Stimulated activated CD8-positive, alpha-beta memory T cell treated with anti-CD3 and anti-CD28 coated beads, Interleukin-7, amount 100 ng/mL, for 1 hour (primary cell): ENCODE measurements at places on chromosomes 13 and 19.

DNA sequence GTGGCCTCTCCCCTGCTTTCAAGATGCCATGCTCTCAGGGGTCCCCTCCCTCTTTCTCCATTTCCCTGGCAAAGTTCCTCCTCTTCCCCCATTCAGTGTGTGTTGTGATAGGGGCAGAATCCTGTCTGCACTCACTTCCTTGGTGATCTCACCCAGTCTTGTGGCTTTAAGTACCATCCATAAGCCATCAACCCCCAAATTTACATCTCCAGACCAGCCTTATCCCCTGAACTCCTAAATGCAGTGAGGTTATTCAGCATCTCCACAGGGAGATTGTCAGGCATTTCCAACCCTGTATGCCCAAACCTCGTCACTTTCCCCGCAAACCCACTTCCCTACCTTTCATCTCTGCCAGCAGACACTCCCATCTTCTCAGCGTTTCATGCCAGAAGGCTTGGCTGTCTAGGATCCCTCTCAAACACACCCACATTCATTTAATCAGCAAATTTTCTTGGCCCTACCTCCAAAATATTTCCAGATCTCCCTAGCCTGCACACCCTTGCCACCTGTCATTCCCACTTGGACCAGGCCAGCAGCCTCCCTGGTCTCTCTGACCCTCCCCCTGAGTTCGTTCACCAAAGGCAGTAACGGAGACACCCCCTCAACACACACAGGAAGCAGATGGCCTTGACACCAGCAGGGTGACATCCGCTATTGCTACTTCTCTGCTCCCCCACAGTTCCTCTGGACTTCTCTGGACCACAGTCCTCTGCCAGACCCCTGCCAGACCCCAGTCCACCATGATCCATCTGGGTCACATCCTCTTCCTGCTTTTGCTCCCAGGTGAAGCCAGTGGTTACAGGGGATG lies at the start of gene HCST:
Gene HCST, plus strand, starts transcription at position 676 of the 808 bp plus-strand sequence. Its CDS starts 65 bp downstream, at position 741.
- no peak for DNase-seq

DNA sequence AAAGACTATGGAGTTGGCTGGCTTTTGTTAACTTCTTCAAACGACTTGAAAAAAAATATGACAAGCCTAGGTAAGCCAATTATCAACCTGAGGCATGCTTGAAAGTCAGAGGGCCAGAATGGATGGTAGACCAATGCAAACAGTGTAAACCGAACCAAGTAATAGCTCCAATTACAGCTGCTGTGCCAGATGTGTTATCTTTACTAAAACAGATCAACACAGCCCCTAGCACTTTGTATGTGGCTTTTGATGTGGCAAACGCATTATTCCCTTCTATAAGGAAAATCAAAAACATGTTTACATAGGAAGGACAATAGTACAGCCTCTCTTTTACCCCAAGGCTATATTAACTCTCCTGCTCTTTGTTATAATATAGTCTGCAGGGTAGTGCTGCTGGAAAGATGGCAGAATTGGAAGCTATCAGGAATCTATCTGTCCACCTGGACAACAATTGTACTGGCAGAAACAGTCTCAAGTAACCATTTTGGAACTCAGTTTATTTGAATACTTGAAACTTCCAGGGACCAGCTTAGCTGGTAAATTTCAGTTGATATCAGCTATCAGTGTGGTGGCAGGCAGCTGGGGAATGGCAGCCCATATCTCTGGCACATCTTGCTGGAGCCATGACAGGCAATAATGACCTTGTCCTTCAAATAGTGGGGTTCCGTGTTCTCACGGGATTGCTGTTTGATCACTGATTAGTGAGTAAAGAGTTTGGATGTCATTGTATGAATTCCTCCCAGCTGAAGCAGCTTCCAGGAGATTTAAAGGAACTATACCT lies 144.4 kb upstream of the WASF3 start:
- no peak for DNase-seq

DNA sequence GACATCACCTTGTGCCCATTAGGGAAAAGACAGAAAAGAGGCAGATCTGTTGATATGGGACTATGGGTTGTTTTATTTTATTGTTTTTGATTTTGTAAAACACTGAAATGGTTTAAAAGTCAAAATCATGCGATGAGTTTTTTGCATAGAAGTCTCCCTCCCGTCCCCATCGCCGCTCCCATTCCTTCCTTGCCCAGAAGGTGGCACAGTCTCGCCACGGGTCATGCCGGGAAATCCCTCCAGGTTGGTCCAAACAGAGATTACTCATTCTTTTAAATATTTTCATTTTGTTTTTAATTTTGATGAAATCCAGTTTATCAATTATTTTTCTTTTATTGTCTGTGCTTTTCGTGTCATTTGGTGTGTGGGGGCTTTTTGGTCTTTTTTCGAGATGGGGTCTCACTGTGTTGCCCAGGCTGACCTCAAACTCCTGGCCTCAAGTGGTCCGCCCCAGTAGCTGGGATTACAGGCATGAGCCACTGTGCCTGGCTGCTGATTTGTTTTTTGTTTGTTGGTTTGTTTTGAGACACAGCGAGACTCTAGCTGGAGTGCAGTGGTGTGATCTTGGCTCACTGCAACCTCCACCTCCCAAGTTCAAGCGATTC lies 9.2 kb downstream of the PGPEP1 start:
- DNase-seq: no peak

GRCh38 chr13:104740641-104741222 lies 1674.5 kb upstream of the SLC10A2 start:
- no peak for DNase-seq

DNA sequence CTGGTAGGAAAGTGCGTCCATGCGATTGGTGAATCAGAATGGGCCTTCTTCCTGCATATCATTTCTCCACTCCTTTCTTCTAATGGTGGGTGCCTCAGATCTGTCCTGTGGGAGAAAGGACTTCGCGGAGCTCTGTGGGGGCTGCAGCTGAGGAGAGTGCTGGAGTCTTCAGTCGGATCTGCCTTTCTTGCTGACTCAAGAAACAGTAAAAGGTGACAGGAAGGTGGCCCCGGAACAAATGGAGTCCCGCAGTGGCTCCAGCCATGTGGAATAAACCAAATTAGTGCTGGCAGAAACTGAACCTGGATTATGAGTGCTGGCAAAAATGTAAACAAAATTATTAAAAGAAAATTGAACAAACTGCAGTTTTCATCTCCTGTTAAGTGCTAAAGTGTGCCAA lies 15.1 kb upstream of the GAS6 start:
- no peak for DNase-seq

DNA sequence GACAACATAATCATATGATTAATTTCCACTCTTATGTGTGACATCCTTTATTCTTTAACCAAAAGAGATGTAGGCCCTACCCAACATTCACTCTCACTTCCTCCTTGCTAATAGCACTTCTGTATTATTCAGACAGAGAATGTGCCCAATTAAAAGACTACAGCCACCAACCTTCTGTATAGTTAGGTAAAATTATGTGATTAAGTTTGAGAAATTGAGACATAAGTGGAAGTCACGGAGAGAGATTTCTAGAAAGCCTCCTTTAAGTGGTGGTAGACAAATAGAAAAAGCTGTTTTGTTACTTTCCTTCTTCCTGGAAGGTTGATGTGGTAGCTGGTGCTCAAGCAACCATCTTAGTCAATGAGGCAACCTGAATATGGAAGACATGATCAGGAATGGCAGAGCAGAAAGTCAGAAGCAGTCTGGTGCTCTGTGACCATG lies 14.8 kb downstream of the EPSTI1 start:
- DNase-seq: no peak

GRCh38 chr19:49853852-49854377 lies 3.0 kb downstream of the PTOV1 start:
- DNase-seq: no peak

DNA sequence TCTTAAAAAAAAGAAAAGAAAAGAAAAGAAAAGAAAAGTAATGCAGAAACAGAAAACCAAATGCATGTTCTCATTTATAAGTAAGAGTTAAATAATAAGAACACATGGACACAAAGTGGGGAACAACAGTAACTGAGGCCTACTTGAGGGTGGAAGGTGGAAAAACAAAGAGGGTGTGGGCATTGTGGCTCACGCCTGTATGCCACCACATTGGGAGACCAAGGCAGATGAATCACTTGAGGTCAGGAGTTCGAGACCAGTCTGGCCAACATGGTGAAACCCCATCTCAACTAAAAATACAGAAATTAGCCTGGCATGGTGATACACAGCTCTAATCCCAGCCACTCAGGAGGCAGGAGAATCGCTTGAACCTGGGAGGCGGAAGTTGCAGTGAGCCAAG lies 8.1 kb downstream of the ZNF708 start:
- no peak for DNase-seq

DNA sequence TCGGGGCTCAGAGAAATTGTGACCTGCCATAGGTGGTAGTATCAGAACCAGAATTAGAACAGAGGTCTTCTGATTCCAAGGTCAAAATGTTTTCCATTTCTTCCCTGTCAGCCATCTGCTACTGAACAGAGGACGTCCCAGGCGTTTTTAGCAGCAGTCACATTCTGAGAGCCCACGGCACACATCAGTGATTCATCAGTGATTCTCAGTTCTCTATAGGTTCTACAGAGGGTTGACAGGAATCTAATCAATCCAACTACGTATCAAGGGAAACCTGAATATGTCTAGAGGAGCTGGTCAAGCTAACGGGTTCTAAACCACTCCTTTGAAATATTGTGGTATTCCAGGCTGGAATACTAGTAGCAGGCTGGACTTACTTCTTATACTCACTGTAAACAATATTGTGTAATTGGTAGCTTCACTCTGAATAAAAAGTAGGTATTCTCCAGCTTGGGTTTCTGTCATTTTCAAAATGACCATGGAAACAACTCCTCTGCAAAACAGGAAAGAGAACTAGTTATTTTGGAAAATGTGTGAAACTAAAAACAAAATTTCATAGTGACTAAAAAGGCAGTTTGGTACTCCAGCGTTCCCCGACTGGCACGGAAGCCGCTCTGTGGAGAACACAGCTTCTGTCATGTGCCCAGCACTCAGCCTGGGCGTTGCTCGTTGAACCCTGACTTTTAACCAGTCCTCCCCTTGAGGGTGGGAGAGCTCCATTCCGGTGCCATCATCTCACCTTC lies 43.2 kb downstream of the FLT3 start:
- no peak for DNase-seq

DNA sequence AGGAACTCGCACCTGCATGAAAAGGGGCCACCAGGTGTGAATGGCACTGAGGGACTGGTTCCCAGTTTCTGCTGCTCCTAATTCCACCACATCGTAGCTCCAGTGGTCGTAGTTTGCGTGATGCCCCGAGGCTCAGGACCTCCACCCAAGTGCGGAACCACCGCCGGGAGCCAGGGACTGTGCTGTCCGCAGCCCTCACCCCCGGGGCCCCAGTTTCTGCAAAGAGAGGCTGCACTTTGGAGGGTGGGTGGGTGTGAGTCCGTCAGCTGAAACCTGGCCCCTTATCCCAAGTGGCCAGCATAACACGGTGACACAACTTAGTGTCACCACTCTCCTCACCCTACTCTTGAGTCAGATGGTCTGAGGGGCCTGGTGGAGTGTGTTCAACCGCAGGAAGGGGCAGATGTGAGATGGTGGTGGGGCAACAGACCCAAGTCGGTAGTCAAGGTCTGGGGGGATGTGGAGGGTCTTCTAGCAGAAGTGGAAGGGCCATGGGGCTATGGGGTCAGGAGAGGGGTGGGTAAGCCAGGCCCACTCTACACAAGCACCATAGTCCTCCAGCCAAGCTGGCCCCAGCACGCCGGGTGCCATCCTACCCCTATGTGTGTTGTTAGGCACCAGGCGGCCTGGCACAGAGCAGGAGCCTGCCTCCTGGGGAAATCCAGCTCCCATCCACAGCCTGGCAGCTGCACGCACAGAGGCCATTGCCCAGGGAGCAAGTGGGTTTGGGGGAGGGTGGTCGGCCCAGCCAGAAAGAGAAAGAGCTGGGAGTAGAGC lies 1301.6 kb downstream of the UQCRFS1 start:
- no peak for DNase-seq

GRCh38 chr19:57934820-57935665 lies at the start of gene ZNF418:
TSS of gene ZNF418 (minus strand) at chr19:57935402. CDS start at chr19:57933822, 1,580 bp downstream.
- DNase-seq: peak; percentile 12

DNA sequence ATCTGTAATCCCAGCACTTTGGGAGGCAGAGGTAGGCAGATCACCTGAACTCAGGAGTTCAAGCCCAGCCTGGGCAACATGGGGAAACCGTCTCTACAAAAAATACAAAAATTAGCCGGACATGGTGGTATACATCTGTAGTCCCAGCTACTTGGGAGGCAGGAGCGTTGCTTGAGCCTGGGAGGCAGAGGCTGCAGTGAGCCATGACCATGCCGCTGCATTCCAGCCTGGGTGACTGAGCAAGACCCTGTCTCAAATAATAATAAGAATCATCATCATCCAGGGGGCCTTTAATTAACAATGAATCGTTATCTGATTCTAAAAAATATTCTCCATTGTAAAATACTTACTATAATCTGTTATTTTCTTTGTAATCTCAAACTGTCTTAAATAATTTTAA lies 283.4 kb downstream of the DACH1 start:
- no peak for DNase-seq

DNA sequence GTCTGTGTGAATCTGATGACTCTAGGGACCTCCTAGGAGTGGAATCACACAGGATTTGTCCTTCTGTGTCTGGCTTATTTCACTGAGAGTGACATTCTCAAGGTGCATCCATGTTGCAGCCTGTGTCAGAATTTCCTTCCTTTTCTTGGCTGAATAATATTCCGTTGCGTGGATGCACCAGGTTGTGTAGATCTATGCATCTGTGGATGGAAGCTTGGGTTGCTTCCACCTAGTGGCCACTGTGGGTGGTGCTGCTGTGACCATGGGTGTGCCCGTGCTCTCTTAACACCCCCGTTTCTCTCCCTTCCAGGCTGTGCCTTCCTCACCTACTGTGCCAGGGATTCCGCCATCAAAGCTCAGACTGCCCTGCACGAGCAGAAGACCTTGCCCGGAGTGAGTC lies 26.2 kb downstream of the CELF5 start:
- no peak for DNase-seq

- no peak for DNase-seq
These were observed 4.4 kb downstream of the KDELR1 start for GRCh38 chr19:48386981-48387380.

- DNase-seq: no peak
These were observed 3.8 kb downstream of the APC2 start for GRCh38 chr19:1453525-1454364.

- peak; percentile 68 for DNase-seq
These were observed 8.6 kb upstream of the NUP62 start for GRCh38 chr19:49937750-49938381.

DNA sequence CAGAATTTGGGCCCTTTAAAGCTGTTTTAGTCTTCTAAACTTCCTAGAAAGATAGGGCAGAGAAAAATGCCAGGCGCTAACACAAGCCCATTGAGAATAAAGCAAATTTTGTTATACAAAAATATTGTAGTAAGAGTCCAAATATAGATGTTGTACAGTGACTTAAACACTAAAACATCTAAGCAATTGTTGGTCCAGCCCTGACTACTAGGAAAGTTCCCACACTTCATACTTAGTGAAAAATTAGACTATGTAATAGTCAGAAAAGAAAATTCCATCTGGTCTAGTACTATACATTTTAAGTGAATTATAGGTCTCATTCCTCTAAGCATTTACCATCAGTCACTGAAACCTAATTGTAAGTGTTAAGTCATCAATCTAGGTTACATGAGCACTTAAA lies 1518.3 kb upstream of the SLC10A2 start:
- no peak for DNase-seq

- no peak for DNase-seq
These were observed 3.0 kb downstream of the PAK4 start for GRCh38 chr19:39128516-39129079.

- no peak for DNase-seq
These were observed 218.9 kb upstream of the EDNRB start for GRCh38 chr13:78137404-78138142.

GRCh38 chr13:105918842-105919741 lies 616.4 kb downstream of the EFNB2 start:
- DNase-seq: no peak
